Glomerular endothelial cell (primary cell): ENCODE measurements at places on chromosomes 5 and 9. TPM values are rescaled to one million over a fixed set of nuclear protein-coding genes. Genes with fewer than 3 reads are reported as not detected.

- DNase-seq: no peak
Observed at GRCh38 chr5:53399926-53400697, 80.3 kb upstream of the FST start.

DNA sequence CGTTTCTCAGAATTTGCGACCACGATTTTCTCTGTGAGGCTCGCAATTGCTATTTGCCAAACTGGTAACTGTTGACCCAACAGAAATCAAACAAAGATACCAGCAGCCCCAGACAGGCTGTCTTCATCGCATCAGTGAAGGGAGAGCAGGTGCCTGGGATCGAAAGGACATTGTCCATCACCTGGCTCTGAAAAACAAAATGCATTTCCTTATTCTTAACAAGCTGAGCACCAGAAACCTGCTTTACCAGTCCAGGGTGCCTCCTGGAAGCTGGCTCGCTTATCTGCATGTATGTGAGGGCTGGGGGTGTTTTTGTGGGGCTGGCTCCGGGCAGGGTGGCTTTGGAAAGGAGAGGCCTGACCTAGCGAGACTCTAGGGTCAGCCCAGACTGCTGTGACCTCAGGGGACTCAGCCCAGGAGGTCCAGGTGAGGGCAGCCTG lies 24.7 kb downstream of the WWC1 start:
- DNase-seq: no peak

DNA sequence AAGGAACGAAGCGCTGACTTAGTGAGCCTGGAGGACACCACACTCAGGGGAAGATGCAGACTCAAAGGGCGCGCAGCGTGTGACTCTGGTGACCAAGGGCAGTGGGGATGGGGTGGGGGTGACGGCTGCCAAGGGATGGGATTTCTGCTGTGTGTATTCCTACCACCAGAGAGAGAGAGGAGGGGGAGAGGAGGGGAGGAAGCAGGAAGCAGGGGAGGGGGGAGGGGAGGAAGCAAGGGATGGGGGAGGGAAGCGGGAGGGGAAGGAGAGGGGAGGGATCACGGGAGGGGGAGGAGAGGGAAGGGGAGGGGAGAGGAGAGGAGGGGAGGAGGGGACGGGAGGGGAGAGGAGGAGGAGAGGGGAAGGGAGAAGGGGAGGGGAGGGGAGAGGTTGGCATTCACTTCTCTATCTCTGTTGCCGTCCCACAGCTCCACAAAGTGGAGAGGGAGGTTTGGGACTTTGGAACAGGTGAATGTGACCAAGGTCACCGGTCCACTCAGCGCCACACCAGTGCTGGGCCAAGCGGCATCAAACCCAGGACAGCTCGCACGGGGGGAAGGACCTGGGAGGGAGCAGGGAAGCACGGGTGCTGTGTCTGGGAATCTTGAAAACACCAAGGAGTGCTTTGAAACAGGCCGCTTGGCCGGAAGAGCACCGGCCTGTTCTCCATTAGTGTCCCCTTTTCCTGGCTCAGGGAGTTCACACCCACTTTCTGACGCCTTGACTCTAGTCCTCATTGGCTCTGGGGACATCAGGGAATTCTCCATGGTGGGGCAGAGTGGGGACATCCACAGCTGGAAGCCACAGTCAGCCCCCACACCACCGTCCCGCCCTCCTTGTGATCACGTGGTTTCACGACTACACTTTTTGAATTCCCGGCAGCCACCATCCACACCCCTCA lies 77.4 kb downstream of the VAV2 start:
- DNase-seq: no peak

GRCh38 chr5:73625944-73626811 lies at the start of gene ARHGEF28:
ARHGEF28 (plus strand) TSS chr5:73626196; CDS start chr5:73684852, 58,656 bp downstream.
- no peak for DNase-seq

The RGS14 gene
- 9.8 and 12.8 TPM in 2 replicates for total RNA-seq

DNA sequence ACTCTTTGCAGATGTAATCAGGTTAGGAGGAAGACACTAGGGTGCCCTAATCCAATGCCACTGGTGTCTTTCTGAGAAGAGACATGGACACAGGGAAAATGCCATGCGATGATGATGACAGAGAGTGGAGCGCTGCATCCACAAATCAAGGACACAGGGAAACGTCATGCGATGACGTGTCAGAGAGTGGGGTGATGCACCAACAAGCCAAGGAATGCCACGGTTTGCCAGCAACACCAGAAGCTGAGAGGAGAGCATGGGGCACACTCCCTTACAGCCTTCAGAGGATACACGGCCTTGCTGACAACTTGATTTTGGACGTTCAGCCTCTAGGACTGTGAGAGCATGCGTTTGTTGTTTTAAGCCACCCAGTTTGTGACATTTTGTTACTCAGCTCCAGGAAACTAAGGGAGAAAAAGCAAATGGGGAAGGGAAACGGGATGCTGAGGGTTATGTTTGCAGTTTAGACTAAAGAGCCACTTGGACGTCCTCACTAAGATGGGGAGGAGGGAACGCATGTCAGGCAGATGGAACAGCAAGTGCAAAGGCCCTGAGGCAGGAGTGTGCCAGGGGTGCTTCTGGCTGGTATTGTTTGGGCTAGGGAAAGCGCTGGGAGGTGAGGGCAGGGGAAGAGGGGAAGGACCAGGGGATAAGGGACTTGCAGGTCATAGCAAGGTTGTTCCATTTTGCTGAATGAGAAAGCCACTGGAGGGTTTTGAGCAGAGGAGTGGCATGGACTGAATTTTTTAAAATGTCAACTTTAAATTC lies 2.5 kb upstream of the TENT4A start:
- no peak for DNase-seq

The PCDHA12 gene
- total RNA-seq: not detected in 2 replicates

The CD74 gene
- 24.3 and 34.1 TPM in 2 replicates for total RNA-seq

GRCh38 chr9:129483415-129484351 lies 137.2 kb downstream of the C9orf50 start:
- no peak for DNase-seq

The SLC45A2 gene
- not detected in 2 replicates for total RNA-seq
